K562 (cell line): ENCODE measurements at places on chromosomes 5 and 9. TPM values are rescaled to one million over a fixed set of nuclear protein-coding genes. Genes with fewer than 3 reads are reported as not detected.

DNA sequence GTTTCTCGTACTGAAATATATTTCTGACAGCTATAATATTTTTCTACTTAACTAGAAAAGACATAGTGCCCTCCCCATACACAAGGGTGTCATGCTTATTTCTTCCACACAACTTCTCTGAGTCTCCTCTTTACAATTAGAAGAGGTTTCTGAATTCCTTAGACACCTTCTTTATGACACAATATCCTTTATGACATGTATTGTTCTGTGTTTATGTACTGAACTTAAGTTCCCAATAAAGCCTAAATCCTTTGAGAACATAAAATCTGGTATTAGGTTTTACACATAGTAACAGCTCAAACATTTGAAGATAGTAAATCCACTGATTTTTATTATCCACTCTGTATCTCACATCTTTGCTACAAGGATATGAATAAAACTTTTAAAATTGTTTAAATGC lies 32.5 kb downstream of the GRAMD2B start:
- H3K4me3 ChIP-seq: no peak overlapping the region
- H3K4me1 ChIP-seq: peaks cover 2% of the 10 kb centered on the region
- no peaks in the 10 kb centered on the region for H3K36me3 ChIP-seq
- no peaks in the 10 kb centered on the region; the same call in 2 of the 3 replicates for H3K27me3 ChIP-seq
- no peak overlapping the region for H3K27ac ChIP-seq
- DNase-seq: no peak

DNA sequence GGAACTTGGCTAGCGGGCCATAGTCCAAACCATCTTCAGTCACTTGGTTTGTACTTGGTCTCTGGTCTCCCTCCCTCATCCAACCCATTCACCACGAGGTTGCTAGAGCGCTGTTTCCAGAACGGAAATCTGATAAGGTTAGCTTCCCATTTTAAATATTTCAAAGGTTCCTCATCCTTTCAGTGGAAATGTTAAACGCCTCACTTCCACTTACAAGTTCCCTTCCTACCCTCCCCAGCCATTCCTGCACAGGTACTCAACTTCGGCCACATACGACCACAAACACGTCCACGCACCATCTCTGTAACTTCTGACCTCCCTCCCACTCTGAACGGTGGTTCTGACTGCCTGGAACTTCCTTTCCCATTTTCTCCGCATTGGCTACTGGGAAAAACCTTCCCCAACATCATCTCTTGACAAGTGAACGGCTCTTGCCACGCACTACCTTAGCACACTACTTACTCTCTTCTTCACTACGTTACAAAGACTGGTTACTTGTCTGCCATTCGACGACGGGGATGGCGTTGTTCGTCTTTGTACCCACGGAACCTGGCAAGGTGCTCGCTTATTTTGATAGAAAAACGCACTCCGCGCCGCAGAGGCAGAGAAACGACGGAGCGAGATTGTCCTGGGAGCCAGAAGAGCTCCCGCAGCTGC lies 629 bp downstream of the CCNH start:
- H3K27me3 ChIP-seq: no peaks in the 10 kb centered on the region
- no peaks in the 10 kb centered on the region for H3K4me1 ChIP-seq
- peak overlapping the region; percentile 98 for H3K4me3 ChIP-seq
- peak; percentile 18 for DNase-seq

GRCh38 chr9:78122631-78123030 lies 91.0 kb upstream of the GNAQ start:
- H3K27ac ChIP-seq: no peak overlapping the region
- no peaks in the 10 kb centered on the region for H3K27me3 ChIP-seq
- H3K4me1 ChIP-seq: no peaks in the 10 kb centered on the region
- no peak overlapping the region for H3K4me3 ChIP-seq
- no peaks in the 10 kb centered on the region for H3K36me3 ChIP-seq

DNA sequence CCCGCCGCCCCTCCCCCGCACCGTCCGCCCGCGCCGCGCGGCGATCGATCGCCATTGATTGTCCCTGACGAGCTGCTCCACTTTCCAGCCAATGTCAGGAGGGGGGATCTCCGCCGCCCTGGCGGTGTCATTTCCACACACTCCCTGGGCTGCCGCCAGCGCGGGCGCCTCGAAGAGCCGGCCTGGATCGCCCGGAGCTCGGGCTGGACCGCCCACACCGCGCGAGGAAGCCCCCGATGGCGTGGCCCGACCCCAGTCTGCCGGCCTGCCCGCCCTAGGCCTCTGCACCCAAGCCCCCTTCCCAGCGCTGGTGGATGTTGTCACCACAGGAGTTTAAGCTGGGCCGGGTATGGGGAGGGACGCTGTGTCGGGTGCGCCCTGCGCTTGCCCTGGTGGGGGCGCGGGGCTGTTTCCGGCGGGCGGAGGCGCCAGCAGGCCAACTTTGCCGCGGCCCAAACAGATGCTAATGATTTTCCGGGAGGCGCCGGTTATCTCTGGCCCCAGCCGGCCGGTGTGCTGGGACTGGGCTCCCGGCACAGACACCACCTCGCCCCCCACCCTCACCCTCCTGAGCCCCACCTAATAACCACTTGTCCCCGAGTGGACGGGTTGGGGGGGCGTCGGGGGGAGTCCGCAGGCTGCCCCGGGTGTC lies 10.6 kb upstream of the CXXC5 start:
- H3K36me3 ChIP-seq: peaks cover 5% of the 10 kb centered on the region; the same call in 2 of the 3 replicates
- H3K27me3 ChIP-seq: no peaks in the 10 kb centered on the region
- peak overlapping the region; percentile 89 for H3K27ac ChIP-seq
- peak overlapping the region; percentile 50 for H3K4me3 ChIP-seq
- peaks cover 32% of the 10 kb centered on the region for H3K4me1 ChIP-seq
- peak; percentile 93 for DNase-seq

EGFLAM gene
- 0.49 and 0.74 TPM in 2 replicates for total RNA-seq

SLC46A2 gene
- total RNA-seq: 0.07 TPM in 1 of 2 replicates, not detected in the other

FCHSD1 gene
- total RNA-seq: 19.2 and 26.5 TPM in 2 replicates
